ENCODE measurements at places on chromosomes 12 and 14. TPM values are rescaled to one million over a fixed set of nuclear protein-coding genes. Genes with fewer than 3 reads are reported as not detected.

- no peak for DNase-seq
These were observed 300.0 kb downstream of the AEBP2 start for GRCh38 chr12:19739195-19739776.

DNA sequence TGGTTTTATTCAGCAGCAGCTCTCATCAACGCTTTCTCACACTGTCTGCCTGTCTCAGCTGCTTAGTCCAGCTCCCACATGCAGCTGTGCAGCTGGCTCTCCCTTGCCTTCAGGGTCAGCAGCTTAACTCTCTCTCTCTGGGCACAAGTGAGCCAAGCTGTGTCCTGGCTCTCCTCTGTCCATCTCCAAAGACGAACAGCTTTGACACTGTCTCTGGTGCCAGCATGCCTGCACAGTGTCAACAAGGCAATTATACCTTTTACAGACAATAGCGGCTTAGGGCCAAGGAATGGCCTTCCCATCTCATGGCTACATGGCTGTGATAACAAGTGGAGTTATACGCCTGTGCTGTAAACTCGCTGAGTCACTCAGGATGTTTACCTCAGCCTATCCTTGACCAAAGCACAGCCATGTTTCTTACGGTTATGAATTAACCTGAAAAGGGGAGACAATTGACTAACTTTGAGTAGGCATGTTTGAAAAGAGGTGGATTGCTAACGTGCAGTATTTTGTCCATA lies 38.4 kb upstream of the MANSC4 start:
- DNase-seq: no peak

The GRIP1 gene
- total RNA-seq: 0.48 TPM

- no peak for DNase-seq
These were observed 1.5 kb downstream of the CORO1C start for GRCh38 chr12:108729612-108730364.

The ZBTB42 gene
- 3.5 TPM for total RNA-seq

DNA sequence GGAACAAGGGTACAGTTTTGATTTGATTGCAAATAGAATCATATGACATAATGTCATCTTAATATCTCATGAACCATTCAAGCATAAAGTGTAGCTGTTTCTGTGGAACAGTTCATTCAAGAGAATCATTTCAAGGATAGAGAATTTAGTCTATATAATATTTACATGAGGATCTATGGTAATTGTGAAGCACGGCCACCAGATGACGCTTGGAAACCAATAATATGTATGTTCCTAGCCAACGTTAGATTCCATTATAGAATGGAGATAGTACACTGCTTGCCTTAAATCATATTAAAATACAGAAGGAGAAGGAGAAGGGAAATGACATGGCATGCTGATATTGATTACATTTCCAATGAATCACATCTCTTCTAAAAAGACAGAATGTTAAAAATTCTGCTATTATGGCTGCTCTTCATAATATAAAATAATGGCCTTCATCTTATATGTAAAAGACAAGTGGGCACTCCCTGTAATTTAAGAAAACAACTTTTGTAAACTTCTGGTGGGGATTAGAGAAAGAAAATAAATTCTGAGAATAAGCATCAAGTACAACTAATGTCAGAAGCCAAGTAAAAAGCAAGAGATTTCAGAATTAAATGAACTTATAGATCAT lies 351.0 kb downstream of the NAV3 start:
- no peak for DNase-seq

The SERPINA6 gene
- not detected for total RNA-seq

DNA sequence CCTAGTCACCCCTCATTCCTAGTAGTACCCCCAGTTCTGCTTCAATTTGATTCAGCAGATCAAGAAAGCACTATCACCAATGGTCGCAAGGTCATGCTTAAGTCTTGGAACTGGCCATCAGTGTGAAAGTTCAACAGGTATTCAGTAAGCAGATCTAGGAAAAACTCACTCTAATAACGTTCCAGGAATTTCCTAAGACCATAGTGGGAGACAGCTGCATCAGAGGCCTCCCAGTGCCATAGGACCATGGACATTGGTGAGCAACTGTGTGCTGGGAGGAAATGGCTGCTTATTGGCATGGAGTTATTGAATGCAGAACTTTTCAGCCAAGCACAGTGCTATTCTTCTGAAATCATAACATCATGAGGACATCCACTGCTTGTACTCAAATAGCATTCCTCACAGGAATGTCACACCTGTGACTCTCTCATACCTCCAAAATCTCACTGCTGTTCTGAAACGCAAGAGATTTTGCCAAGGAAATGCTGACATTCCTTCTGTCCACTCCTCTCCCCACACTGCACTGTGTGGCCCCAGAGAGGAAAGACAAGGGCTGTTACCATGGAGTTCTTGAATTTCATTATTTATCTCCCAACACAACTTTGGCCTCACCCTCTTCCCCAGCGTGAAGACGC lies 30.9 kb upstream of the MDM2 start:
- no peak for DNase-seq

- no peak for DNase-seq
These were observed 3.7 kb upstream of the SLC15A5 start for GRCh38 chr12:16281157-16281556.

The PLEK2 gene
- total RNA-seq: not detected

DNA sequence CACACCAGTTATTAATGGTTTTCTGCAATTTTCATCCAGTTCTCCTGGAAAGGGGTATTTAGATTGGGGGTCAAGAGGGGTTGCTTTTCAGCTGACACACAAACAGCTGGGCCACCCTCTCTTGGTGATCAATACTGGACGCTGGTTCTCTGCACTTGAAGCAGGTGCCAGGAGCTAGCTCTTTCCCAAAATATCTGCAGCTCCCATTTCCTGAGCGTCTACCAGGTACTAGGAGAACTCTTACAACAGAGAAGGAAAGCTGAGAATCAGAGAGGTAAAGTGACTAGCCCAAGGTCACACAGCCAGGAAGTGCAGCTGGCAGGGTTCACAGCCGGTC lies 1.2 kb downstream of the TESC start:
- DNase-seq: no peak

The DDX23 gene
- 65.4 TPM for total RNA-seq

DNA sequence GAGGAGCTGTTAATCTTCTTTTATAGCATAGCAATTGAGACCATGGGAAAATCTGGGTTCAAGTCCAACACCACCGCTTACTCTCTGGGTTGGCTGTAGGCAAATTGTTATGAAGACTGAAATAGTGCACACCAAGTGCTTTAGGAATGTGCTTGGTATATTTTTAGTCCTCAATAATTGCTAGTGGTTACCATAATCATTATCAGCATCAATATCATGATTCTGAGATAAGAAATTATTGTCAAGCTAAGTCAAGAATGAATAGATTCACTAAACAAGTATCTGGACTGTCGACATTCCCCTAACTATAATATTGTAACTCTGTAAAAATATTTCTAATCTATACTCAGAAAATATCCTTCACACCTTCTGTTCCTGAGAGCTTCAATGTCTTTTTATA lies 48.5 kb downstream of the ANO4 start:
- DNase-seq: no peak

DNA sequence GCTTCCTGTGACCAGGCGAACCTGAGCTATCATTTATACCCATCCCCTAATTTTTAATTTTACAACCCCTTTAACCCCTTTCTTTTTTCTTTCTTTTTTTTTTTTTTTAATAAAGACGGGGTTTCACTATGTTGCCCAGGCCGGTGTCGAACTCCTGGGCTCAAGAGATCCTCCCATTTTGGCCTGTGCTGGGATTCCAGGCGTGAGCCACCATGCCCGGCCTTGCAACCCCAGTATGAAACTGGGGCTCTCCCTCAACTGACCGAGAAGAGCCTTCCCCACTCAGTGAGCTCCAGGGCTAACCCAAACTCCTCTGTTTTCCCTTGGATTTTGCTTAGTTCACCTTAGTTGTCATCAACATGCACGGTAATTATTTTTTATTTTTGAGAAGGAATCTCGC lies 992 bp downstream of the CPSF2 start:
- DNase-seq: no peak

The MED13L gene
- total RNA-seq: 248 TPM

DNA sequence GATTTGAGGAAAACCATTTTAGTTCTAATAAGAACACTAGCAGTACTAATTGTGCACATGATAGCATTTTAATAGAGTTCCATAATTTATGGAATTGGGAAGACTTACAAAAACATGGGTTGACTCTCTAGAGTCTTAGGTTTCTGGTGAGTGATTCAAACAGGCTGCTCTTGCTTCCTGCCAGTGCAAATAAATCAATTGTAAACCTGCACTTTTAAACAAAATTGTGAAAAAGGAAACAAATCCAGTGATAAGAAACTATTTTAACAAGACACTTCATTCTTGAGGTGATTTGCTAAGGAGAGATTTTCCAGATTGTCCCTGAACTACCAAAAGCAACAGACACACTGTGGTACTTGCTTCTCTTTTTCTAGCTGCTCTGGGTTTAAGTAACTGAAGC lies 112.2 kb downstream of the CACNA1C start:
- no peak for DNase-seq

- DNase-seq: no peak
These were observed 28.8 kb downstream of the ATXN2 start for GRCh38 chr12:111570084-111570961.

The FAM90A1 gene
- total RNA-seq: not detected

DNA sequence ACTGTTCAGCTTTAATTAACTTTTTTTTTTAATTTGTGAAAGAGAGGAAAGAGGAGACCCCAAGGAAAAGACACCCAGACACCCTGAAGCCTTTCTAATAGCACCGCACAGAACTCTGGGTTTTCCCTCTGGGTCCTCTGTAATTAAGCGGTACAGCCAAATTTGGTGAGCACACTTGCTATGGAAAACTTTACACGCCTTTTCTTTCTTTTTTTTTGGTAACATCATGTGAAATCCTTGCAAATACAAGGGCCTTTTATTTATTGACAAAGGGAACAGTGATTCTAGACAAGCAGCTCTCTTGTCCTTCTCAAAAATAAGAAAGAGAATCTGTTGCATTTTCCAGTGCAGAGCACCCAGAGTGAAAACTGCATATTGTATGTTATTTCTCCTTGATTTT lies 44.4 kb upstream of the CPM start:
- no peak for DNase-seq

The HHIPL1 gene
- total RNA-seq: 1.3 TPM

The RASAL1 gene
- total RNA-seq: not detected

GRCh38 chr12:14696265-14696741 lies at the start of gene GUCY2C:
TSS of gene GUCY2C (minus strand) at chr12:14696599. CDS start at chr12:14696448, 151 bp downstream.
- no peak for DNase-seq

GRCh38 chr14:36086629-36087395 lies 89.7 kb downstream of the PTCSC3 start:
- no peak for DNase-seq

DNA sequence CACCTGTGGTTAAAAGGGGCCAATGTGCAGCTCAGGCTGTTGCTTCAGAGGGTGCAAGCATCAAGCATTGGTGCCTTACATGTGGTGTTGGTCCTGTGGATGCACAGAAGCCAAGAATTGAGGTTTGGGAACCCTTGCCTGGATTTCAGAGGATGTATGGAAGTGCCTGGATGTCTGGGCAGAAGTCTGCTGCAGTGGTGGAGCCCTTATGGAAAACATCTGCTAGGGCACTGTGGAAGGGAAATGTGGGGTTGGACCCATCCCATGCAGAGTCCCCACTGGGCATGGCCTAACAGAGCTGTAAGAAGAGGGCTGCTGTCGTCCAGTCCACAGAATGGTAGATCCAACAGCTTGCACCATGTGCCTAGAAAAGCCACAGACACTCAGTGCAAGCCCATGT lies 36.6 kb downstream of the PCNX1 start:
- no peak for DNase-seq

GRCh38 chr14:22282417-22282816 lies 306.6 kb downstream of the DAD1 start:
- DNase-seq: no peak

The PMEL gene
- 18.7 TPM for total RNA-seq

- no peak for DNase-seq
These were observed 16.0 kb downstream of the TRMT5 start for GRCh38 chr14:60964904-60965303.

- DNase-seq: no peak
These were observed 1.4 kb upstream of the FOXN4 start for GRCh38 chr12:109310247-109311125.

DNA sequence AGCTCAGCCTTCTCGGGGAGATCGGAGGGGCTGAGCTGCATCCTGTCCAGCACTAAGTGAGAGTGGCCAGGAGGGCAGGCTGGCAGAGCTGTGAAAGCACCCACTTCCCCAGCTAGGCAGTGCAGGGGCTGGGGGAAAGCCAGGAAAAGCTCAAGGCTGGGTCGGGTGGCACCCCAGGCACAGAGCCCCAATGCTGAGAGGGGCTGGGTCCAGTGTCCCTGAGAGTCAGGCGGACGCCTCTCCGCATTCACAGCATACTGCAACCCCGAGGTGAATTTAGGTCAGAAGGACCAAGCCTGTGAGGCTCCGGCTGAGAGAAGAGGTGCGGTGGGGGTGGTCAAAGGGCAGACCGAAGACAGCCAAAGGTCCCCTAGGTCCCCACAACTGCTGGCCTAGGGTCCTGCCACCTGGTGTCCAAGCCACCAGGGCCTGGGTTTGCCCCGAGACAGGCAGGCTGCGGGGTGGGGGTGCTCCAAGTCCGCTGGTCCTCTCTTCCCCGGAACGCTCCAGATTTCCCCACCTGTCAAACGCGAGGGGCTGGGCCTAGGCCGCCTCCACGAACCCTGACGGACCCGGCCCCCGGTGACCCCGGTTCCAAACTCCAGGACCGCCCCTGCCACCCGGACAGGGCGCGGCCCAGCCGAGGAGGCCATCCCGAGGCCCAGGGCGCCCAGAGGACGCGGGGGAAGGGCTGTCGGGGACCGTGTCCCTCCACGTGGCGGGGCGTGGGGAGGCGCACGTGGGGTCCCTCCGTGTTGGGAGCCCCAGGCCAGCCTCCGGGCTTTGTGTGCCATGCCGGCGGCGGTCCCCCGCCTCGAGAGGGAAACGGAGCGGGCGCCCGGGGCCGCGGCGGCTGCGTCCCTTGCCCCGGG lies 527 bp downstream of the CAMKK2 start:
- no peak for DNase-seq

DNA sequence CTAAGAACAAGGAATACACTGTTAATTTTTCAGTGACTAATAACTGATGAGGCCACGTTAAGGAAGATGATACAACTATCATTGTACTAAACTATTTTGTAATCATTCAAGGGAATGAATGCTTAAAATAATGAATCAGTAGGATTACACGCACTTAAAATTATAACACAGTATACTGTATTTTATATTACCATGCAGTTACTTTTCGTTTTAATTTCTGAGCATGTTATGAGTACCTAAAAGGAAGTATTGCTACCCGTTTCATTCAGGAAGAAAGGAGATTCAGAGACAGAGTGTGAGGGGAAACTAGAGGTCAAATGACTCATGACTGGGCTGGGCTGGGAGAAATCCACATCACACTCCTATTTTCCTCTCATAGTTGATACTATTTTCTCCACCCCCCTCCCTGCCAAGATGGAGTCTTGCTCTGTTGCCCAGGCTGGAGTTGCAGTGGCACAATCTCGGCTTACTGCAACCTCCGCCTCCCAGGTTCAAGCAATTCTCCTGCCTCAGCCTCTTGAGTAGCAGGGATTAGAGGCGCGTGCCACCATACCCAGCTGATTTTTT lies 202.0 kb downstream of the PPM1H start:
- no peak for DNase-seq
